ENCODE measurements at places on chromosomes 3 and 15. TPM values are rescaled to one million over a fixed set of nuclear protein-coding genes. Genes with fewer than 3 reads are reported as not detected.

LOXL1 gene
- total RNA-seq = 20.2 TPM

SV2B gene
- 0.18 TPM for total RNA-seq

INSYN1 gene
- 0.56 TPM for total RNA-seq

SAMMSON gene
- not detected for total RNA-seq

CCDC12 gene
- total RNA-seq = 44.1 TPM

CNTN3 gene
- 0.38 TPM for total RNA-seq

FBXL2 gene
- total RNA-seq = 13.7 TPM

SNURF gene
- 74.3 TPM for total RNA-seq

ANO10 gene
- 49.2 TPM for total RNA-seq

ITPKA gene
- total RNA-seq = 0.66 TPM

LINGO1 gene
- total RNA-seq = under 0.01 TPM

SUSD5 gene
- 1.9 TPM for total RNA-seq

CPN2 gene
- total RNA-seq = not detected

GPR160 gene
- 0.54 TPM for total RNA-seq

PEAK1 gene
- 67.3 TPM for total RNA-seq

ADAMTSL3 gene
- 4.9 TPM for total RNA-seq

NR2F2 gene
- total RNA-seq = 13.7 TPM

CCR2 gene
- total RNA-seq = not detected

DUOXA2 gene
- not detected for total RNA-seq

TRAT1 gene
- not detected for total RNA-seq

CFAP100 gene
- not detected for total RNA-seq

WDR49 gene
- 0.27 TPM for total RNA-seq

PROS1 gene
- 4.3 TPM for total RNA-seq

MTFMT gene
- total RNA-seq = 10.3 TPM

AGTR1 gene
- total RNA-seq = not detected

C3orf80 gene
- total RNA-seq = 0.09 TPM

SNX22 gene
- 0.28 TPM for total RNA-seq

OSTN gene
- not detected for total RNA-seq

GATM gene
- 0.28 TPM for total RNA-seq

POLQ gene
- 4.0 TPM for total RNA-seq

FRG2C gene
- total RNA-seq = not detected

SNTN gene
- total RNA-seq = not detected

HEMK1 gene
- total RNA-seq = 9.5 TPM

RPL39L gene
- total RNA-seq = 24.2 TPM

KLHL6 gene
- total RNA-seq = 5.9 TPM

CHSY1 gene
- 29.7 TPM for total RNA-seq

CADM2 gene
- total RNA-seq = under 0.01 TPM

FBXO40 gene
- not detected for total RNA-seq

C3orf49 gene
- not detected for total RNA-seq

PPIP5K1 gene
- 18.4 TPM for total RNA-seq

SGO1 gene
- total RNA-seq = 5.2 TPM

NIT2 gene
- total RNA-seq = 8.7 TPM

TRIM59 gene
- total RNA-seq = 20.3 TPM

ATP13A5 gene
- not detected for total RNA-seq

LRRIQ4 gene
- not detected for total RNA-seq

CHRNA5 gene
- total RNA-seq = 2.6 TPM

SPG21 gene
- total RNA-seq = 46.3 TPM

ARIH2 gene
- 54.9 TPM for total RNA-seq

NISCH gene
- 75.7 TPM for total RNA-seq

IGSF10 gene
- total RNA-seq = 0.19 TPM

EPHB3 gene
- under 0.01 TPM for total RNA-seq

TM4SF1 gene
- total RNA-seq = 910 TPM

SCN11A gene
- total RNA-seq = 0.09 TPM

Measured in endothelial cell of coronary artery (primary cell).